ENCODE measurements at places on chromosomes 4 and X. TPM values are rescaled to one million over a fixed set of nuclear protein-coding genes. Genes with fewer than 3 reads are reported as not detected.

Gene MAGEA2B
- total RNA-seq: 0.42 TPM

Gene TRPC3
- total RNA-seq: 0.74 TPM

Gene TREX2
- total RNA-seq: 1.7 TPM

Gene ITM2A
- total RNA-seq: 48.4 TPM

Gene CFI
- not detected for total RNA-seq

Gene PCDH7
- total RNA-seq: 10.8 TPM

Gene GNRHR
- not detected for total RNA-seq

Gene CD38
- total RNA-seq: 0.17 TPM

Gene CXorf66
- not detected for total RNA-seq

Measured in GM23338 (cell line).